Stimulated activated CD4-positive, alpha-beta T cell treated with anti-CD3 and anti-CD28 coated beads, Interleukin-15, amount 100 ng/mL, for 24 hours (primary cell): ENCODE measurements at places on chromosomes 7 and 10.
A peak's percentile ranks its signal among the peaks of the same experiment; 100 is the strongest.

- DNase-seq: no peak
Measured at GRCh38 chr10:30062582-30062981, 3.2 kb upstream of the JCAD start.

DNA sequence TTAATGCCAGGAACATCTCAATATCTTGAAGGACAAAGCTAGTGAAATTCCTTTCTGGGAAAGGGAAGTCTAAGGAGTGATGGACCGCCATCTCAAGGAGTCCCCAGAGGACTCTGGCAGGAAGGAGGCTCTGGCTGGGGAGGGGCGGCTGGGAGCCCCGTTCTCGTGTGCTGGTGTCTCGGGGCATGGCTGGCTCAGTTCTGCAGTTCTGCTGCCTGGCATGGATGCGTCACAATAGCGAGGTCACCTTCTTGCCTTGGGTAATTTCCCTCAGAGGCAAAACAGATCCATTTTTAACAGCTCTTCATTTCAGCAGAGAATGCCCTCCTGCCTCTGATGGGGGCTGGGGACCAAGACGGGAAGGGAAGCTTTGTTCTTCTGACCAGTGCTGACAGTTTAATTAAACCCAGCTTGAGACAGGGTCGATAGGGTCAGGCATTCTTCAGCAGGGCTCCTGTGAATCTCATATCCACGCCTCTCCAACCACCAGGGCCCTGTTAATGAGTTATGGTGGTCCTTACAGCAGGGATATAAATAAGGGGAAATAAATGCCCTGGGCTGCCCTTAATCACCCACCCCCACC, 35.7 kb downstream of the SLIT1 start:
- DNase-seq: no peak

GRCh38 chr7:34879871-34880270, 157.4 kb downstream of the DPY19L1 start:
- DNase-seq: no peak

- no peak for DNase-seq
Measured at GRCh38 chr10:28382525-28383269, 79.8 kb upstream of the MPP7 start.

GRCh38 chr7:12809476-12809875, 122.0 kb downstream of the ARL4A start:
- no peak for DNase-seq

- DNase-seq: no peak
Measured at GRCh38 chr7:158264881-158265742, 322.5 kb downstream of the PTPRN2 start.

GRCh38 chr7:110105307-110105706, 985.6 kb upstream of the LRRN3 start:
- no peak for DNase-seq

DNA sequence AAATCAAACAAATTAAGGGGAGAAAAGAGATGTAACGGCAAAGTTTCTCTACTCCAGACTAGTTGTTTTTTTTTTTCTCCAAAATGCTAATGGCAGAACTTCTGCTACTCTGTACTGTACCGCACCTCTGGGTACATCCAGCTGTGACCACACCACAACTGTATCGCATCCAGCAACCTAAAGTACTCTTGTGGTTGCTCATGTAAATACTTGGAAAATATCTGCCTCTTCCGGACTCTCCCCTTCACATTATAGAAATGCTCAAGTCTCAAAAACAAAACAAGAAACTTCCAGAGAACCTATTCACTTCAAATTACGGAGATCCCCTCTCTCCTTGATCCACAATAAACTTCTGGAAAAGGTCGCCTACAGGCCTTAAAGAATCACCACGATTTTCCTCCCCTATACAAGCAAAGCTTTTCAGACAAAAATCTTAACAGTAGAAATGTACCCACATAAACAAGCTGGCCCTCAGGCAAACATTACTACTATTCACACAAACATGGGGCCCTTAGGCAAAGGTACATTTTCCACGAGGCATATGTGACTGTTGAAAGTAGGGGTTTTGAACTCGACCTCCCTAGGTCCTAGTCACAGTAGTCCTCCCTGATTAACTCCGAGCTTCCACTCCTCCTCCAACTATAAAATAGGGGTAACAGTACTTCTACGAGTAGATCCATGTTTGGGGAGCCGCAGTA, 222.9 kb upstream of the MKLN1 start:
- DNase-seq: no peak

GRCh38 chr10:78408671-78409472, 375.2 kb downstream of the RPS24 start:
- DNase-seq: no peak

- DNase-seq: no peak
Measured at GRCh38 chr7:155303039-155303593, 5.4 kb downstream of the INSIG1 start.

GRCh38 chr10:118266098-118266748, 75.9 kb downstream of the FAM204A start:
- no peak for DNase-seq

- no peak for DNase-seq
Measured at GRCh38 chr7:30965883-30966282, 2.1 kb downstream of the GHRHR start.

DNA sequence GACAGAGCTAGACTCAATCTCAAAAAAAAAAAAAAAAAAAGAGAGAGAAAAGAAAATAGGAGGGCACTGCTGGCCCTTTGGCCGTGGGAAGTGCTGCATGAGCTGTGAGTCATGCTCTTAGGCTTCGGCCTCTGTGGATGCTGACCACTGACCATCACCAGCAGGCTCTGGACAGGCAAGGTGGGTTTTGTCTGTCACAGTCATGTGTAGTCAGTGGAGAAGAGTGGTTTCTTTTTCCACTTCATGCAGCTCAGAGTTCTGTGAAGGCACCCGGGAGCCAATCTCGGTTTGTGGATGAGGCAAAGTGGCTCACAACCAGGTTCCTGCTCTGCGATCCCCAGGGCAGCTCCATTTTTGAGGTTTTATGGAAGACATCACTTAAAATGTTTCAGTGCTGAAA, 58.1 kb downstream of the PRTFDC1 start:
- DNase-seq: no peak

- DNase-seq: no peak
Measured at GRCh38 chr10:79057481-79058275, 11.1 kb upstream of the ZMIZ1 start.

DNA sequence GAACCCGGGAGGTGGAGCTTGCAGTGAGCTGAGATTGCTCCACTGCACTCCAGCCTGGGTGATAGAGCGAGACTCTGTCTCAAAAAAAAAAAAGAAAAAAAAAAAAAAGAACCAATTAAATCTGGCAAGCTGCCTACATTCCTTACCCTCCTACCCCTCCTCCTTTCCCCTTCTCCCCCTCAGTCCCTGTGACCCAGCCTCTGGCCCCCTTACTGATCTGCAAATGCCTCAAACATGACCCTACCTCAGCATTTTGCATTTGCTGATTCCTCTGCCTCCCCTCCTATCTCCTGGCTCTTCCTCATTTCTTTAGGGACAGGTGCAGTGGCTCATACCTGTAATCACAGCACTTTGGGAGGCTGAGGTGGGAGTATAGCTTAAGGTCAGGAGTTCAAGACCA, 19.3 kb downstream of the CDHR3 start:
- no peak for DNase-seq

- DNase-seq: no peak
Measured at GRCh38 chr10:74794531-74794930, 31.9 kb upstream of the KAT6B start.

DNA sequence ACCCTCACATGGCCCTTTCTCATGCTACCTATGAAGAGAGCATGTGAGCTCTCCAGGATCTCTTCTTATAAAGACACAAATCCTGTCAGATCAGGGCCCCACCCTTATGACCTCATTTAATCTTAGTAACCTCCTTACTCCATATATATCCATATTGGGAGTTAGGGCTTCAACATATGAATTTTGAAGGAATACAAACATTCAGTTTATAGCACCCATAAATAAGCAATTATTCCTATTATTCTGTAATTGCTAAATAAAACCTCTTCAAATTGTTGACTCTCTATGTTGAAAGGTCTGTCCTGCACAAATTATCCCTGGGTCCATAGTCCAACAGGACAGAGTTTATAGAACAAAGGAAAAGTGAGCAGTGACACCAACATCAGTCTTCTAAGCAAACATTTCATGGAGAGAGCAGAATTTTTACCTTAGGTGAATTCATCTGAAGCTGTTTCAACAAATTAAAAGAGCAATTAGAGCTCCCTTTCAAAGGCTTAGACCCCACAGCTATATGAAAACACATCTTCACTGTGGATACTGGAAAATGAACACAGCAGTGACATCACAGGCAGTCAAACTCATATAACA, 12.2 kb downstream of the DOCK4 start:
- DNase-seq: no peak

GRCh38 chr7:90574146-90574819, 21.8 kb upstream of the CDK14 start:
- DNase-seq: no peak

GRCh38 chr10:11344550-11344949, 266.9 kb downstream of the USP6NL start:
- DNase-seq: no peak

DNA sequence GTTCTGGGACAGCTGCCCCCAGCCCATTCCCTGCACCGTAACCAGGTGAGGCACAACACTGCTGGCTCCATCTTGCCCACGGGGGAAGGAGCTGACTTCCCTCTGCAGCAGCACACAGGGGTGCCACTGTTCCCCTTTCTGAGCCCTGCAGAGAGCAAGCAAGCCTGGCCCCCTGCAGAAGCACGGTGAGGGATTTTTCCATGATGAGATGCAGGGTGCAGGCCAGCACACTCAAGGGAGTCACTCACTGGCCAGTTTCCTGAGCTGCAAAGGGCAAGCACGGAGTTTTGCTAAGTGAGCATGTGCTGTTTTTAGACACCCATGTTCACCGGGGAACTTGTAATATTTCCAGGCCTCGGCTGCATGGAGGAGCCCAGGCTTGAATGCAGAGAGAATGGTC, 176.6 kb downstream of the PIP4K2A start:
- DNase-seq: no peak

DNA sequence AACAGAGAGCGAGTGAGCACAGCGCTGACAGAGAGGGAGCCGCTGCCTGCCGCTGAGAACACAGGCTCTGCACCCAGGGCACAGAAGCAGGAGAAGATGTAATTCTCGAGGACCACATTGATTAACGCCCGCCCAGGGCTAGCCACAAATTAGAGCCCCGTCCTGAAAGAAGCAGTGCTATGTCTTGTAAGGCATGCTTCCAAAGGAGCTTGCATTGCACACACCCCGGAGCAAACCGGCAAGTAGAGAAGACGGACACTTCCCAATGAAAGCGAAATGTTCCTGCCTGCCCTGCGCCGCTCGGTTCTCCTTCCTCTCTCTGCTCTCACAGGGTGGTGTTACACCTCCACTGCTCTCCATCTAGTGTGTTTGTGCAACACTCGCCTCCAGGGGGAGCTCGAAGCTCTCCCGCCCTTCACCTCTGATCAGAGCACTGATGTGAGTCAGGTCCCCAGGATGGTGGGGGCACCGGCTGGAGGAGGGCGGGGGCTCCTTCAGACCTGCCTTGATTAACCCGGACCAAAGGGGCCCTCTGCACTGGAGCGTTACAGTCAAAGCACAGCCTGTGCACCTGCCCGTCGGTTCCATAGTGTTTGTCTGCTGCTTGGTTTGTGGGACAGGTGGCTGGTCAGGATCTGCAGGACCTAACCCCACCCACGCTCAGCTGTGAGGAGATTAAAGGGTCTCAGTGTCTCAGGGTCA, 316.5 kb downstream of the ADARB2 start:
- DNase-seq: peak; percentile 78

- DNase-seq: no peak
Measured at GRCh38 chr10:49325131-49325915, 26.4 kb downstream of the C10orf71 start.

DNA sequence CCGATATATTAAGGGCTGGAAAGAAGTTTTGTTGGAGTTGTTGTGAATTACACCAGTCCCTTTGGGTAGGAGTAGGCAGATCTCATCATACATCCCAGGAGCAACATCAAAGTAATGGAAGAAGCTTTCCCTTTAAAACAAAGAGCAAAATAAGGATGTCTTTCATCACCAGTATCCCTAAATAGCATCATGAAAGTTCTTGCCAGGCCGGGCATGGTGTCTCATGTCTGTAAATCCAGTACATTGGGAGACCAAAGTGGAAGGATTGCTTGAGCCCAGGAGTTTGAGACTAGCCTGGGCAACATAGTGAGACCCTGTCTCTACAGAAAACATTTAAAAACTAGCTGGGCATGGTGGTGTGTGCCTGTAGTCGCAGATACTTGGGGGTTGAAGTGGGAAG, 38.7 kb downstream of the LRRC20 start:
- no peak for DNase-seq

DNA sequence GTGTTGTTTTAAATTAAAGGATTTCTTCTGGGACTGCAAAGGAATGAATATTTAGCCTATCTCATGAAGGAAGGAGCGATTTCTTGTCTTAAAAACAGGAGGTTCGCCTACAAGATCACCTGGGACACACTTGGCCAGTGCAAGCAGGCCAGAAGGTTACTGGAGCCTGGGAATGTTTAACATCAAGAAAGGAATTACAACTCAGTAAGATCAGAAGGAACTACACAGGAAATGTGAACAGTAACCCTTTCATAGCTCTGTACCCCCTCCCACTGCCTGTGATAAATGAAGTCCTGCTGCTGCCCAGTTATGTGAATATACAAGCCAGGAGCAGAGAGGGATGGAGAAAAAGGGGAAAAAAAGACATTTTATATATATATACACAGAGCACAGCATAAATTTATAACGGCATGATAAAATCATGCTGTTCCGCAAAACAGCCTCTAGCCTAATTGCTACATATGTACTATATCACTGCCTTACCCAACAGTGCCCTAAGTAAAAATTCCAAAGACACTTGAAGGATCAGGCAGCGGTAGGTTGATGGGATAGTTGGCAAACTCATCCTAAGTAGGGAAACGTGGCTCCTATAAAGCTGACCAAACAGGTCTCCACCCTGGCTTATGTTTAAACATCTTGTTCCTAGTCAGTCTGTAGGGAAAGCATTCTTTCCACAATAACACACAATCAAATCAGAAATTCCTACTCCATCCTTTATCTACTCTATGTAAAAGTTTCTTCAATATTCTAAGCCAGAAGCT, 63.8 kb downstream of the ZNF438 start:
- DNase-seq: no peak

DNA sequence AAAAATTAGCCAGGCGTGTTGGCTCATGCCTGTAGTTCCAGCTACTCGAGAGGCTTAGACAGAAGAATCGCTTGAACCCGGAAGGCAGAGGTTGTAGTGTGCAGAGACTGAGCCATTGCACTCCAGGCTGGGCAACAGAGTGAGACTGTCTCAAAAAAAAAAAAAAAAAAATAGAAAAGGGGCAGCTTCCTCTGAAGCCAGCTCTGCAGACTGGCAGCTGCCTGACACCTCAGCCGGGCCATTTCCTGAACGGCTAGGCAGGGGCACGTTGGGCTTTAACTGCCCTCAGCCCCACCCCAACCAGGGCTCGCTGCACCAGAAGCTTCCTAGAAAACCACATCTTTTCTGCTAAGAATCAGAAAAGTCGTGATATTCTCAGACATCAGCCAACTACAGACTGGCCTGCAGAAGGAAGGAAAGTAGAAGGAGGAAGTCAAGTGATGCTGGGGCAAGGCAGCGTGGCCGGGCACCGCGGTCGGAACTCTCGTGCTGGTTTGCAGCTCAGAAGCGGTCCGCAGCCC, 38.0 kb downstream of the PRKAG2 start:
- peak; percentile 46 for DNase-seq

GRCh38 chr7:40133561-40134427, 628 bp downstream of the MPLKIP start:
- DNase-seq: no peak
